H54 (cell line): ENCODE measurements at places on chromosomes 2 and 18.

- DNase-seq, result no peak
These were observed 122.1 kb downstream of the TMEM247 start for GRCh38 chr2:46601328-46601963.

DNA sequence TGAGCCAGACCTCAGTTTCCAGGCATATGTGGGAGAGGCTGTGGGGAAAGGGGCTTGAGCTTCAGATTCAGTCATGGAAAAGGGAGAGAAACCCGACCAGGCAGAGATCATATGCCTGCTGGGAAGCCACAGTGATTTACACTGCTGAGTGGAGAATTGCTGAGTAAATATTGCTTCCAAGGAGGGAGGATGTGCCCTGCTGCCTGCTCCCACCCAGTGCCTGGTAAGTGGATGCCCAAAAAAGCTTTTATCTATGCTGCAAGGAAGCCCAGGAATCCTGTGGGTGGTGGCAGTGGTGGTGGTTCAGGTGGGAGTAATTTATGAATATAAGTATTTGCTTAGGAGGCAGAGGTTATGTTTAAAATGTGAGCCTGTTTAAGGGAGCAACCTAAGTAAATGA, 39.5 kb downstream of the INO80C start:
- no peak for DNase-seq

DNA sequence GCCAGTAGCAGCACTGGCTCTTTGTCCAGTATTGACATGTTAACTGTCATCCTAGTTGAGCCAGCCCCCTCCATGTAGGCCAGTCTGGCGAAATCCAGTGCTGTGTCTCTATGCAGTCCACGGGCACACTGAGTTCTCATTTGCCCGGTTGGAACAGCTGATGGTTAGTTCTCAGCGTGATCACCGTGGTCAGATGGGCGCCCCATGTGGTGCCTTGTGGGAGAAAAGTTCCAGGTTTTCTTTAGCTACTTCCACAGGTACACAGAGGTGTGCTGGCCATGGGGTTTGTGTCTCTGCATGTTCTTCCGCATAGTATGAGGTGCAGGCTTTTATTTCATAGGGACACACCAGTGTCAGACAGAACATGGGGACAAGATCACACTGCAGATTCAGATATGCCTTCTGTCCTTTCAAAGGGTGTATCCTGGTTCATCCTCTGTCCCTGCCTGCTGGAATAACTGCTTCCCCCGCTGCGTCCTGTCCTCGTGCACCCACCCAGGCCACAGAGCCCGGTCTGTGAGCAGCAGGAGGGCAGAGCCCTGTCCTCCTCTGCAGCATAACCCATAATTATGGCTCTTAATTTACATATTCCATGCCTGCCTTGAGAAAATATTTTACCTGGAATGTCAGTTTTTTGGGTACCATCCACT, 334.1 kb downstream of the GBX2 start:
- DNase-seq, result no peak

- DNase-seq, result no peak
These were observed 85.5 kb downstream of the HDAC4 start for GRCh38 chr2:239315308-239315707.

GRCh38 chr2:236337465-236338325, 73.5 kb upstream of the ASB18 start:
- no peak for DNase-seq

DNA sequence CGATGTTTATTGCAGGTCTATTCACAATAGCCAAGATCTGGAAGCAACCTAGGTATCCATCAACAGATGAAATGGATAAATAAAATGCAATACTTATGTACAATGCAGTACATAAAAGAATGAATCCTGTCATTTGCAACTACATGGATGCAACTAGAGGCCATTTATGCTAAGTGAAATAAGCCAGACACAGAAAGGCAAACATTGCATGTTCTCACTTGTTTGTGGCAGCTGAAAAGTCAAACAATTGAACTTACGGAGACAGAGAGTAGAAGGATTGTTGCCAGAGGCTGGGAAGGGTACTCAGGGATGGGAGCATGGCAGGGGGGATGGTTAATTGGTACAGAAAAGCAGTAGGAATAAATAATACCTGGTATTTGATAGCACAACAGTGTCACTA, 563.9 kb downstream of the TMX3 start:
- no peak for DNase-seq

GRCh38 chr2:163528640-163529217, 207.1 kb downstream of the FIGN start:
- no peak for DNase-seq

- no peak for DNase-seq
These were observed 173.0 kb upstream of the GATA6 start for GRCh38 chr18:21996351-21996826.

DNA sequence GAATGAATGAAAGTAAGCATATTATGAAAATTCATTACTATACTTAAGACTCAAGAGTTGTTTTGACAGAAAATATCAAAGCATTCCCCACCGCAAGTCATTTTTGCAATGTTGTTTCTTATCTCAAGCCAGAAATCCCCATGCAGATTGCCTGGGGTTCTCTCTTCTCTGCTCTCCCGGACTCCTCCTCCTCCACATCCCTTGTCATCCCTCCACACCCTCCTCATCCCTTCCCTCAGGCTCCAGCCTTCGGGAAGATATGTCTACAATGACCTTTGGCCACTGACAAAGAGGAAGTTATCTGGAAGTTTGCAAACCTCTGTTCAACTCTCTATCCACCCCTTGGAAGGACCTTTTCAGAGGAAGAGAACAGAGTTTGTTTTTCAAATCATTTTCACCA, 11.9 kb downstream of the TFCP2L1 start:
- DNase-seq, result no peak

GRCh38 chr2:232290668-232291067, 87.9 kb upstream of the ALPP start:
- DNase-seq, result no peak

GRCh38 chr2:171956135-171956825, 34.0 kb downstream of the HAT1 start:
- no peak for DNase-seq

- no peak for DNase-seq
These were observed 25.6 kb upstream of the SLC35F6 start for GRCh38 chr2:26738481-26738880.

DNA sequence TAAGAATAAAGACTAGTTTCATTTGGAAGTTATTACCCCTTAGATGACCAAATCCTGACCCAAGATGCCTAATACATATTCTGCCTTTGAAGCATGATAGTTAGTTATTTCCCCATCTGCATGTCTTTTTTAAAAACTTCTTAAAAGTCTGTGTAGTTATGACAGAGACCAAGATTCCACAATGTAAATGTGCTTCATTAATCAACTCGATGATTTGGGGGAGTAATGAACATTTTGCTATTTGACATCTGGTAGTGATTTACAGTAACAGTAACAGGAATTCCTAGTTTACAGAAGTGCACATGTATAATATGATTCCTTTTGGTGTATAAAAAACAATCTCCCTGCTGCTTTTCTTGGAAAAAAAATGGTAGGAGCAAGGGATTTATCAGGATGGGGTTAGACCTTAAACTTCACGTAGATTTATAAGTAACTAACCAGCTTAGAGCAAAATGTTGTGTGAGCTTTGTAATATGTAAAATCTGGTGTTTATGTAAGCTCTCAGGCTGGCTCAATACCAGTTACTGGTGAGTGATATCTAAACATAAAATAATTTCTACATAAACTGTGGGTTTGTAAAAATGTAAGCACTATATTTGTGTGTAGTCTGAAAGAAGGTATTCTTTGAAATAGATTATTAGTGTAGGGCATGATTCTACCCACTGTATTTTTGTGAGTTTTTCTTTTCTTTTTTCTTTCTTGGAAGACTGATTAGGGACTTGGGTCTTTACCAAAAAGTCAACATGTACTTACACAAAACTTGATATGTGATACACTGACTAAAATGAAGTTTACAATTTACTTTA, 641.6 kb downstream of the EPHA4 start:
- no peak for DNase-seq

DNA sequence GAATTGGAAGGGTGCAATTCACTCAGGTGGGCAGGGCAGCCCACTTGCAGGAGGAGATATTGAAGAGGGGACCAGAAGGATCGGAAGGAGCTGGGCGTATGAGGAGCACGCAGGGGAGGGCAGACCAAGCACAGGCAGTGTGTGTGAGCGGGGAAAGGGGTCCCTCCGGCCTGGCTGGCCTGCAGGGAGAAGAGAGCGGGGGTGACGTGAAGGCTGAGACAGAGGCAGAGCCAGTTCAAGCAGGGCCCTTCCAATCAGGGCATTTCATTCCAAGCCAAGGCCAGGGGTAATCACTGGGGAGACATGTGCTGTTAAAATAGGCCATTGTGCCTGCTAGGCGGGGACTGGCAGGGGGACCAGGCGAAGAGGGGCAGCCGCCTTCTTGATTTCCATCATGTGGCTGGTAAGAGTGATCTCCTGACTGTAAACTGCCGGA, 62.2 kb downstream of the ACKR3 start:
- DNase-seq, result no peak

GRCh38 chr2:54558188-54559005, 102.3 kb downstream of the SPTBN1 start:
- DNase-seq, result no peak

DNA sequence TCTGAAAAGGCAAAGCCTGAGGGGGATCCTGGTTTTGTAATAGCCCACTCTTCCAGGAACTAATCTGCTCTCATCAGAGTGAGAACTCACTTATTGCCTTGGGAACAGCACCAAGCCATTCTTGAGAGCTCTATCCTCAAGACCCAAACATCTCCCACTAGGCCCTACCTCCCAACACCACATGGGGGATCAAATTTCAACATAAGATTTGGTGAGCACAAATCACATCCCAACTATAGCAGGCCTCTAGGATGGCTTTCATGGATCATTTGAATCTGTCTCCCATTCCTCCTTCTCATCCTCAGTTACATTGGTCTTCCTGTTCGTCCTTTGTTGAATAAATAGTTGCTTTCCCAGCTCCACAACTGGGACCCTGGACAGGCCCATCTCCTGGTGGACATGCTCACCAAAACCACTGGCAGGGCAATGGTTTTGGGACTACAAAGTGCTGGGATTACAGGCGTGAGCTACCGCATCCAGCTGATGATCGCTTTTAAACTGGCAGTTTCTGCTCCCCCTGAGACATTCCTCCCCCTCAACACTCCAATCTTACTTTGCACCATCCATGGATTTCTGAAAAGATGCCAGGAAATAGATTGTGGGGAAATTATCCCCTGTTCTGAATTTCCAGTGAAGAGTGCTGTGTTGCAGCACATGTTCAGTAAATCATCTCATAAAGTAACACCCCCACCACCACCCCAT, 42.6 kb downstream of the MCFD2 start:
- DNase-seq, result no peak
